Activated CD8-positive, alpha-beta T cell treated with anti-CD3 and anti-CD28 coated beads, Interleukin-2, amount 10 ng/mL, durations not matched to agents 7 days and 5 days (primary cell): ENCODE measurements at places on chromosomes 12 and 14.
A peak's percentile ranks its signal among the peaks of the same experiment; 100 is the strongest.

DNA sequence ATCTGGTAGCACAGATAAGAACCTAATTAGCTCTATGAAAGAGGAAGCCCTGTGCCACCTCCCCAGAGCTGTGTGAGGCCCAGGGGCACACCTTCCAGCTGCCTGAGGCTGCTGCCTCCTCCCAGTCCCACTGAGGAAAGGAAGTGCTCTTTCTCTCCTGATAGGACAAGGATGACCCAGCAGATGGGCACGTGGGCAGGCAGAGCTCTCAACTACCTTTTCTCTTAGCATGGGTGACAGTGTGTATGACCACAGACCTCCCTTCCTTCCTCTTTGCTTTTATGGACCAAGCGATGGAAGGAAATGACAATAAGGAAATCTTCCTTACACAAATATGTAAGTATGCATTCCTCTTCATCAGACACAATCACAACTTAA, 127.6 kb upstream of the AMIGO2 start:
- peak; percentile 77 for DNase-seq

- DNase-seq = no peak
These were observed 5.1 kb downstream of the GPRC5D start for GRCh38 chr12:12946686-12947355.

- DNase-seq = peak; percentile 59
These were observed 42.0 kb downstream of the TRAF3 start for GRCh38 chr14:102819176-102819628.

- DNase-seq = no peak
These were observed 34.6 kb downstream of the ALKBH1 start for GRCh38 chr14:77673193-77673592.

DNA sequence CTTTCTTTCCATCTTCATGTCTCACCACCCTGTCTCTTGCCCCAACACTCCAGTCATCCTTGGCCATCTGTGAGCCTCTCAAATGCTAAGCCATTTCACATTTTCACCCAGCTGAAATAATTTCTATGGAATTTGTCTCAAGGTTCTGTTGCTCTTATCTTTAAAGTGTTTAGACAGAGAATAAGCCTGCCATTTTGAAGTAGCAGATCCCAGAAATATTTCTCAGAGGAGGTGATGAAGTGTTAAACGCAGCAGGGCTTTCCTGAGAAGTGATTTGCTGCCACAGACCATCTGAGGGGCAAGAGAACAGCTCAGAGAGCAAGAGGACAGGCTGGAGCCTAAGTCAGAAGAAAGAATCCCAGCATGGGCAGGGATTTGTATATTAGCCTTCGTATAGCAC, 71.6 kb upstream of the CLMN start:
- no peak for DNase-seq

DNA sequence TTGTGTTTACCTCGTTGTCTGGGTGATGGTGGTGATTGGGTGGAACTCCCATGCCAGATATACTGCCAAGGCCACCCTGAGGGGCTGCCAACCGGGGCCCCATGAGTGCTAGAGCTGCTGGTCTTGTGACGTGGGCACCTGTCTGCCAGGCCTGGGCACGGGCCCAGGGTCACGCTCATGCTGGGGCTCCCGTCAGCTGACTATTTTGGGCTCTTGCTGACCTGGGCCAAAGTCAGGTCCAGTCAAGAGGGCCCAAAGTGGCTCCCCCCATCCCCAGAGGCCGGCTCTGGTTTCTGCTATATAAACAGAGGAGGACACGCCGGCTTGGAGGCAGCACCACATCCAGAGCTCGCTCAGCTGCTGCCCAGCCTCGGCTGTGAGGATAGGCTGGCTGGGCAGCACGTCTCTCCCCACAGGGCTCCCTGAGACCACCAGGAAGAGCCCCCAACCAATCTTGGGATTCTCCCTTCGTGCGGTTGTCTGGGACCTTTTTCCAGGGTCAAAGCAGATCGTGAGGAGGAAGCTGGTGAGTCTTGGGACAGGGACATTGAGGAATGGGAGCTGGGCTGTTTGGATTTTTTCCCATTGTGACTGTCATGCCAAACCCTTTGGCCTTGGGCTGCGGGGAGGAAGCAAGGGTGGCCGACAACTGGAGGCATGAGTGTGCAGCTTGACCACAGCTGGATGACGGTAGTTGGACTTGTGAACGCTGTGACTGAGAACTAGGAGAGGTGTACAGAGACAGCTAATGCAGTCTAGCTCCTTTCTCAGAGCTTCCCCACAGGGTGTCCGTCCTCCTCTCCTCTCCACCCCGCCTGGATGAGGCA, 7.6 kb upstream of the NR4A1 start:
- no peak for DNase-seq

DNA sequence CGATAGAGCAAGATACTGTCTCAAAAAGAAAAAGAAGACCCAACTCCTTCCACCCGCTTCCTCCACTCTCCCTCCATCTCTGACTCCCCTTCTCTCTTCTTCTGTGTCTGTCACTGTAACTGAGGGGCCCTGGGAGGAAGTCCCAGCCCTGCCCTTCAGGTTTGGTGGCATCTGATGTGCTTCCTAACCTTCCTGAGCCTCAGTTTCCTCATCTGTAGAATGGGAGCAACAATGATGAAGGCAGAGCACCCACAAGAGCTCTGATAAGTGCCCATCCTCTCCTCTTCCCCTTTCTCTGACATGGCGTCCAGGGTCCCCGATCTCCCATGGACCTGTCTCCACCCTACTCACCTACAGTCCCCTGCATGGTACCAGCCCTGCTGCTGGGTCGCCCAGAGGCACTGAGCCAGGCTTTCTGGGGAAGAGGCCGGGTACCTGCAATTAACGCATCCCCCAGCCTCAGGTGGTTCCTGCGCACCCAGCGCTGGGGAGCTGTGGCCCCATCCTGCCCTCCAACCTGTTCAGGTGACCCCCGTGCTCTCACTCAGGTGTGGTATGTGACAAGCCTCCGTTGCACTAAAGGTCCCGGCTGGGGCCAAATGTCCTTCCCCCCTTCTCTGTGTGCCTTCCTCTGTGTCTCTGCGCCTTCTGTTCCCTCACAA, 13.2 kb downstream of the FOXN4 start:
- no peak for DNase-seq

- DNase-seq = no peak
These were observed 841.7 kb downstream of the DIO2 start for GRCh38 chr14:79369359-79370332.

DNA sequence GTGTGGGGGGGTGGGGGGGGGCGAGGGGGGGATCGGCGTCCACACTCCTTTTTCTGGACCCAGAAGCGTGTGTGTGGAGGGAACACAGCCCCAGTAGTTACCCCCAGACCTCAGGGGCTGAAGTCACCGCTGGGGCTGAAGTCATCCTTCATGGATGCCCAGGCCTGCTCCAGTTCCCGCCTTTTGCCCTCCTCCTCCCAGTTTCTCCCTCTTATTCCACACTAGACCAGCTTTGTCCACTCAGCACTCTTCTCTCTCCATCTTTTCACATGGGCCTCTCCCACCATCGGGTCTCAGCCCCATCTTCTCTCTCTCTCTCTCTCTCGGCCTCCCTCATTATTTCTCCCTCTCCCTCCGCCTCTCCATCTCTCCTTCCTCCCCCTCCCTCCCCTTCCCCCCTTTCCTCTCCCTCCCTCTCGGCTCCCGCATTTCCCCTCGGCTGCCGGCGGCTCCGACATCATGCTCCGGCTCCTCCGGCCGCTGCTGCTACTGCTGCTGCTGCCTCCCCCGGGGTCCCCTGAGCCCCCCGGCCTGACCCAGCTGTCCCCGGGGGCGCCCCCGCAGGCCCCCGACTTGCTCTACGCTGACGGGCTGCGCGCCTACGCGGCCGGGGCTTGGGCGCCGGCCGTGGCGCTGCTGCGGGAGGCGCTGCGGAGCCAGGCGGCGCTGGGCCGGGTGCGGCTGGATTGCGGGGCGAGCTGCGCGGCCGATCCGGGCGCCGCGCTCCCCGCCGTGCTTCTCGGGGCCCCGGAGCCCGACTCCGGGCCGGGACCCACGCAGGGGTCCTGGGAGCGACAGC, at the start of gene P3H3:
Gene P3H3 (plus strand): TSS at position 426 of the 799 bp plus-strand sequence. CDS start 34 bp downstream, at position 460.
- DNase-seq = no peak

GRCh38 chr14:73392329-73393257, 65.8 kb downstream of the NUMB start:
- DNase-seq = no peak

DNA sequence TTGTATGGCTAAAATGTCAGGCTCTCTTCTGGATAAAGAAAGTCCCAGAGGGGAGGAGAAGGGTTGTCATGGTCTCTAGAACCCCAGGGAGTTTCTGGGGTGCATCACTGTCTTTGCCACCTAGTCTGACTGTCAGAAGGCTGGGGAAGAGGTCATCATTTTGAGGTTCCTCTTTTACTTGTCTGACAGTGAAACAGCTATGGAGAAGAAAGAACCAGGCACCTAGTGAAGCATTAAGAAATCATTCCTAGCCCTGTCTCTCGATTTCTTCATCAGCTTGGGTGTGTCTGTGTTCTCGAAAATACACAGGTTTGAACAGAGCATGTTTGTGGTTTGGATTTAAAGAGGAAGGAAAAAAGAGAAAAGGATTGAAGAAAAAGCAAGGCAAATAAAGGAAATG, 158.7 kb upstream of the LRIG3 start:
- DNase-seq = no peak

- no peak for DNase-seq
These were observed 868.8 kb upstream of the TMEM132C start for GRCh38 chr12:127398016-127398710.

GRCh38 chr14:100155756-100156616, 3.5 kb downstream of the DEGS2 start:
- no peak for DNase-seq

DNA sequence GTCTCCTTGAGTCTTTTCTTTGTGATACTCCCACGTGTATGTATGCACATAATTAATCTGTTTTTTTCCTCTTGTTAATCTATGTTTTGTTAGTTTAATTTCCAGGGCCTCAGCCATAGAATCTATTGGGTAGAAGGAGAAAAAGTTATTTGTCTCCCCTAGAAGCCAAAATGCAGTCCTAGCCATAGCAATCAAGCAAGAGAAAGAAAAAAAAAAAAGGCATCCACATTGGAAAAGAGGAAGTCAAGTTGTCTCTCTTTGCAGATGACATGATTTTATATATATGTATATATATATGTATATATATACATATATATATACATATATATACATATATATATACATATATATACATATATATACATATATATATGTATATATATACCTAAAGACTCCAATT, 25.4 kb upstream of the ETV6 start:
- DNase-seq = no peak

GRCh38 chr12:8045952-8046944, 13.7 kb downstream of the FOXJ2 start:
- peak; percentile 88 for DNase-seq

- peak; percentile 94 for DNase-seq
These were observed 2.4 kb downstream of the ADCY4 start for GRCh38 chr14:24332268-24332993.

DNA sequence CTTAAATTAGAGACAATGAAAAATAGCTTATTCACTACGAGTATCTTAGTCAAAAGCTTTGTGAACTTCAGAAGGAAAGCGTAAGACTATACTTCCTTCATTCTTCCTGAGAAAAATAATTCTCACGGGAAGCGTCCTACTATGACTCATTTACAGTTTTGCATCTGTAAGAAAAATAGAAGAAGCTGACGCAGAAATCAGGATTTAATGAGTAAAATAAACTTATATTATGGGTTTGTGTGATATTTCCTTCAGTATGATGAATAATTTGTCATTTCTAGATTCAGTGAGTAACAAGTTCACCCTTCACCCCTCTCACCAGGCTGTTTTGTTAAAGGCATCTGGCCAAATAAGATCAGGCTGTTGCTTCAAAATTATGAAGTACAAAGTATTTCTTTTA, 17.8 kb upstream of the PDE3A start:
- DNase-seq = no peak

DNA sequence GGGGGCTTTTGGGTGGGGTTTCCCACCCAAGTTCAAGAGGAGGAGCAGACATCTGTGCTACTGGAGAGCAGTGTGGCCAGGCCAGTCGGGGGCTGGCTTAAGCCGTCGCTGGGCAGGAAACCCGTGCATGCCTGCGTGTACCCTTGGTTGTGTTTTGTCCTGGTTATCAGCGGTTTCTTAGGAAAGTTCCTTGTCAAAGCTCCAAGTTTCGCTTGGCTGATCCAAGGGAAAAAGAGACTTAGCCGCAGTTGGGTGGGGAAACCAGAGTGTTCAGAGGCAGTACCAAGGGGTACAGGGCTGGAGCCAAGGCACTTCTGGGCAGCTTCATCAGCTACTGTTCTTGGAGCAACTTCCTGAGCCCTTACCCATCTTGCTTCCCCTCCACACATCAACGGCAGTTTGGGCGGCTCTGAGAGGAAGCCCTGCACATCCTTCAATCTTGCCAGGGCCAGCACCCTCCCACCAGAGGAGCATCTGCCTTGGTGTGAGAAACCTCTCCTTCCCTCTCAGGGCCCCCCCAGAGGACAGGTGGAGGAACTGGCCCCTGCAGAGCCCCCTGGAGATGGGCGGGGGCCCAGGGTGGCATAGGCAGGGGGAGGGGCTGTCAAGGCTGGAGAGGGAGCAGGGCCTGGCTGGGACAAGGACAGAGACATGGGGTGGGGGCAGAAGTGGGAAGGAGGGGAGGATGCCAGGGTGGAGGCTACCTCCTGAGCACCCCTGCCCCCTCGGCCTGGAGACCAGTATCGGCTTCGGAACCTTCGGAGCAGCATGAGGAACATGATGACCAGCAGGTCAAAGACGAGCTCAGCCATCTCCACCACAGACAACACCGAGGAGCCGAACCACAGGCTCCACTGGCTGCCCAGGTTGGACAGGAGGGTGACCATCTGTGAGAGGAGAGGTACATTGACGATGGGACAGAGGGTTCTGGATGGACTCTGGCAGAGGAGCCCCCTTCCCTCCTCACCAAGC, 5.8 kb upstream of the TNFRSF1A start:
- DNase-seq = peak; percentile 38

- no peak for DNase-seq
These were observed 11.3 kb downstream of the LRRC74A start for GRCh38 chr14:76837524-76837923.

- no peak for DNase-seq
These were observed 74.3 kb downstream of the RFLNA start for GRCh38 chr12:124369055-124369826.

DNA sequence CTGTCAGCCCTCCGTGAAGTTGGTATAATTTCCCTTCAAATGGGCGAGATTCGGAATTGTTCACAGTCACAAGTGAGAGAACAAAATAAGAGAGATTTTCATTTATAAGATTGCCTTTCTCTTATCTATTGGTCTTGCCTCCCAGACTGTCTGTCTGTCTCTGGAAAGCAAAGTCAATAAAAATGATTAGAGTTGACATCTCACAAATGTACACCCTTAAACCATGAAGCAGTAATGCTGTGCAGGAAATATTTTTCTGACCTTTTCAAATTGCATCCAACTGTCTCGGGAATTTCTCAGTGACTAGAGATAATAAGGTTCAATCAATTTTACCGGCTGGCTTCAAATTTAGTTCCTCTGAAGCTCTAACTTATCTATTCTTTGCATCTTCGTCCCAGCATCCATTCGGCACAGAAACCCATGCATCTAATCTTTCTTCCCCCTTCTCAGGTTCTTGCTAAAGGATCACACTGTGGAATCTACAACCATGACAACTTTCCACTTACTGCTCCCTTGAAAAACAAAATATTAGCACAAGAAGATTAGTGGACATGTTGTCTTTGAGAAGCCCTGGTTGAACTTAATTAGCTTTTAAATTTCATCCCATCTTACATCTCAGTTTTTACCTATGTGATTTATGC, 93.1 kb downstream of the RMST start:
- DNase-seq = no peak
